ENCODE measurements at places on chromosomes 4 and X. TPM values are rescaled to one million over a fixed set of nuclear protein-coding genes. Genes with fewer than 3 reads are reported as not detected.

DNA sequence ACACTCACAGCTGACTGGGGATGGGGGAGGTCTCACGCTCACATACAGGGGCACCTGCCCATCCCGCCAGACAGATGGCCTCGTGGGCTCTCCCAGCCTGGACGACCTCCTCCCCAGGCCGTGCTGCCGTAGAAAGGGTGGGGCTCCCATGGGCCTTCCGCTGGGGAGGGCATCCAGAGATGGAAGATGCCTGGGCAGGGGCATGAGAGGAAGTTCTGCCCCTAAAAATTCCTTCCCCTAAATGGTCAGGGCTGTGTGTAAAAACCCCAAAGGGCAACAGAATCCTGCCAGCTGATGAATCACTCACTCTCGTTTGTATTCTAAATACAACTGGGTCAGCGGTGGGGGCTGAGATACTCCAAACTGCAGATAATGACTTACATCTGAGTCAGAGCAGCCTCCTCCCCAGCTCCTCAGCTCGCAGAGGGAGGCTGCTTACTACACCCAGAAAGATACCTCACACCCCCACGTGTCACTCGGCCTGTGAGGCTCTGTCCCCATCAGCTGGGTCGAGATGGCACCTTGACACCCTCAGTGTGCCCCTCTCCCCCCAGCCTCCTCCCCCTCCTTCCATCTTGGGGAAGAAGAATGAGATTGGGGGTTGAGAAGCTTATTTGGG lies 10.1 kb downstream of the WDR1 start:
- no peak for DNase-seq
- peaks cover 100% of the 10 kb centered on the region for H3K4me1 ChIP-seq
- peak overlapping the region; percentile 74 for H3K27ac ChIP-seq

DNA sequence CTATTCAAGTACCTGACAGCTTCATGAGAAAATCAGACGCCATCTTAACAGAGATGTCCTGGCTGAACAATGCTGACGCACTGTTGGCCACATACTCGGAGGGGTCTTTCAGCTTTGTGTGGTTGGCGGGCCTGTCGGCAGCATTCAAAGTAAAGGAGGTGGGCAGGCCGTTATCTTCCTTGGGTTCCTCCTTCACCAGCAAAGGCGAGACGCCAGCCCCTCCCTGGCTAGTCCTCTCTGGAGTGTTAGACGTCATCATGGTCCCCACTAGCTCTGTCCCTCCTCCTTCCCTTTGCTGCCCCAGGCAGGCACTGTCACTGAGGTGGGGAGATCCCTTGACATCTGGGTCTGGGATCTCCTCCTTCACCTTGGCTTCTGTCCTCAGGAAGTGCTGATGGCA lies 53.0 kb downstream of the ZNF827 start:
- H3K4me3 ChIP-seq = no peak overlapping the region
- no peaks in the 10 kb centered on the region for H3K27me3 ChIP-seq
- H3K27ac ChIP-seq = no peak overlapping the region
- peaks cover 17% of the 10 kb centered on the region for H3K36me3 ChIP-seq
- H3K4me1 ChIP-seq = no peaks in the 10 kb centered on the region

- no peak overlapping the region for H3K4me3 ChIP-seq
- no peak overlapping the region for H3K27ac ChIP-seq
- DNase-seq = no peak
- no peaks in the 10 kb centered on the region for H3K27me3 ChIP-seq
- peaks cover 36% of the 10 kb centered on the region for H3K4me1 ChIP-seq
- peaks cover 80% of the 10 kb centered on the region for H3K36me3 ChIP-seq
These were observed 34.7 kb downstream of the NOP14 start for GRCh38 chr4:2928242-2929176.

GRCh38 chrX:116827063-116827462 lies 364.3 kb upstream of the CT83 start:
- no peak for DNase-seq
- no peaks in the 10 kb centered on the region for H3K4me1 ChIP-seq
- H3K27ac ChIP-seq = no peak overlapping the region
- no peaks in the 10 kb centered on the region for H3K36me3 ChIP-seq
- no peaks in the 10 kb centered on the region for H3K27me3 ChIP-seq

DNA sequence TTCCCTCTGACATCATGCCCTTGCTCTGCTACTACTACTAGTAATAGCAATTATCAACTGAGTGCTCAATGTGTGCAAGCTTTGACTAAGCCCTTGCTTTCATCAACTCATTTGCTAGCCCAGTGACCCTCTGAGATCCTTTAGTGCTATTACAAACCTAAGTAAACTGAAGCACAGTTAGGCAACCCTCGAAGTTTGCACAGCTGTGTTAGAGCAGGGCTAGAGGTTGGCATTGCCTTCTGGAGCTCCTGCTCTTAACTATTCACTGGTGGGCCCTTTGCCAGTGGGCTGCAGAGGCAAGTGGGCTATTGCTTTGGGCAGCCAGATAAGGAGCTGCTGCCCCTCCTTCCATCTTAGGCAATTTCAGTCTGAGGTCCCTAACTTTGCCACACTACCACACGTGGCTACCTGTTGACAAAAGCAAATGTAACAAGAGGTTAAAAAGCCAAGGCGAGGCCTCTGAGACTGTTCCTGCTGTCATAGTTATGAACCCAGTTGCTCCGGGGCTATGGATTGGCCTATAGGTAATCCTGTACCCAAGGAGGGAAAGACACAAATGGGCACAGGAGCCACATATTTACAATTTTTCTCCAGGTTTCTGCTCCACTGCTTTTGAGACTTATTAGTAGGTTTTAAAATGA lies 41.5 kb upstream of the ANKRD50 start:
- no peak overlapping the region for H3K4me3 ChIP-seq
- H3K27me3 ChIP-seq = no peaks in the 10 kb centered on the region
- no peak overlapping the region for H3K27ac ChIP-seq

GRCh38 chr4:25977397-25978170 lies 63.6 kb downstream of the SMIM20 start:
- no peak overlapping the region for H3K27ac ChIP-seq
- no peak overlapping the region for H3K4me3 ChIP-seq
- H3K27me3 ChIP-seq = no peaks in the 10 kb centered on the region
- no peak for DNase-seq
- H3K4me1 ChIP-seq = no peaks in the 10 kb centered on the region

- H3K27me3 ChIP-seq = no peaks in the 10 kb centered on the region
- no peaks in the 10 kb centered on the region for H3K4me1 ChIP-seq
- DNase-seq = no peak
- no peak overlapping the region for H3K27ac ChIP-seq
These were observed 56.3 kb upstream of the SHOX start for GRCh38 chrX:574251-574650.

- H3K4me3 ChIP-seq = no peak overlapping the region
- H3K27me3 ChIP-seq = no peaks in the 10 kb centered on the region
- DNase-seq = no peak
- H3K36me3 ChIP-seq = no peaks in the 10 kb centered on the region
- H3K27ac ChIP-seq = no peak overlapping the region
These were observed 216.4 kb upstream of the TET2 start for GRCh38 chr4:104930298-104930697.

CSN1S1 gene
- not detected for total RNA-seq

CCDC110 gene
- total RNA-seq = 0.34 TPM

PGM2 gene
- 10.7 TPM for total RNA-seq

ALPK1 gene
- 9.5 TPM for total RNA-seq

TRPC3 gene
- total RNA-seq = not detected

GPR143 gene
- total RNA-seq = not detected
